NCI-H460 (cell line): ENCODE measurements at places on chromosomes 4 and X.

DNA sequence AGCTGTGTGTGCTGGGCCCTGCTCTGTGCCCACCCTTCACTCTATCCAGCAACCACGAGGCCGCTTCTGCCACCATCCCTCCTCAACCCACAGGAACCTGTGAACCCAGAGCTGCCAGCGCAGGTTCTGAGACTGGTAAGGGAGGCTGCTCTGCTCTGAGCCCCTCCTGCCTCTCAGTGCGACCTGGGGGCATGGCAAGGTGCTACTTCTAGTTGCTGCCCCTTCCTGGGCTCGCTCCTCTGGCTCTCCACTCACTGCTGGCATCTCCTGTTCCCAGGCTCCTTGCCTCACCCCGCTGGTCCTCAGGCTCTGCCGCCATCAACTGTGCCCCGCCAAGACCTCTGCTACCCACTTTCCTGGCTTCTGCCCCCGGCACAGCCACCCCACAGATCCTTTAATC is 39.3 kb downstream of the RNF212 start:
- no peak for DNase-seq

DNA sequence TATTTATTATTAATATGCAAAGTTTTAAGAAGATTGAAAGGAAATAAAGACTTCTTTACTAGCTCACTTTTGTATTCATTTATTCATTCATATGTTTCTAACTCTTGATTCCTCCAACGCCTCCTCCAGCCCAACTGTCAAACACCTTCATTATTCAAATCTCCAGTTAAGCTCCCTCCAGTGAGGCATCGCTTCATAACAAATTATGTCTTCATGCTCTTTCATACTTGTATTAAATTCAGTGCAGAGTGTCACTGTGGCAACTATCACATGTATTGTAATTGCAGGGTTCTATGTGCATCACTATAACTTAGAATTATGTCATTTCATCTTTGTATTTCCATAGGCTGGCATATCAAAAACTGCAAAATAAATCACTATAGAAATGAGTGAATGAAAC is 1394.2 kb upstream of the PCDH7 start:
- DNase-seq, result no peak

DNA sequence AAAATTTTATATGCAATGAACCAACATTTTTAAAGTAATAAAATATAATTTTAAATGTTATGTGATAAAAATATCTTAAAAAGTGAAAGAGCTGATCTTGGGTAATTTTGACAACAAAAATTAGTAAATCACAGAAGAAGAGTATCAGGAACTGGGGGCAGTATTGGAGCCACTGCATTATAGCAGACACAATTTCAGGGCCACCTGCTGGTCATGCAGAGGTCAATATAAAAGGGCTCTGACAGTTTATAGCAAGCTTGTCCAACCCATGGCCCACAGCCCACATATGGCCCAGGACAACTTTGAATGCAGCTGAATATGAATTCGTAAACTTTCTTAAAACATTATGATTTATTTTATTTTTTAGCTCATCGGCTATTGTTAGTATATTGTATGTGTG is 13.0 kb upstream of the LEF1 start:
- DNase-seq, result no peak

DNA sequence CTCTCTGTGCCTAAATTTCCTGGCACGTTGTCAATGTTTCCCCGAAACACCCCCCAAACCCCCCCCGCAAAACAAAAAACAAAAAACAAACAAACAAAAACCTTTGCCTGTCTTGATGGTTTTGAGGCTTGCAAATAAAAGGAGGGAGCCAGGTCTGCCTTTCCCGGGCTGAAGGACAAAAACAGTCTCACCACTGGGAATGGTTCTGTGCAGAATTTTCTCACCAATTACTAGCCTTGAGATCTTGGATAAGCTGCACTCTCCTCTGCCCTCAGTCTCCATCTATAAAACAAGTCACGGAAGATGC is 15.5 kb downstream of the NKX3-2 start:
- DNase-seq, result no peak
